ENCODE measurements at places on chromosomes 1 and 21.

- no peak for DNase-seq
Measured at GRCh38 chr21:43270800-43271301, 102.0 kb downstream of the CRYAA start.

DNA sequence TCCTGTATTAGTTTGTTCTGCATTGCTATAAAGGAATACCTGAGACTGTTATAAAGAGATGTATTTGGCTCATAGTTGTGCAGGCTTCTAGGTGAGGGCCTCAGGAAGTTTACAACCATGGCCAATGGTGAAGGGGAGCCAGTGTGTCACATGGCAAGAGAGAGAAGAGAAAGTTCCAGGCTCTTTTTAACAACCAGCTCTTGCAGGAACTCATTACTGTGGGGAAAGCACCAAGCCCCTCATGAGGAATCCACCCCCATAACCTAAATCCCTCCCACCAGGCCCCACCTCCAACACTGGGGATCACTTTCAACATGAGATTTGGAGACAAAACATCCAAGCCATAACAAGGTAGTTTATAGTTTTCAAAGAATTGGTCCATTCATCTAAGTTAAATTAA lies 5.0 kb upstream of the MEAF6 start:
- no peak for DNase-seq

GRCh38 chr1:71422221-71422620 lies 341.4 kb upstream of the ZRANB2 start:
- DNase-seq, result no peak

DNA sequence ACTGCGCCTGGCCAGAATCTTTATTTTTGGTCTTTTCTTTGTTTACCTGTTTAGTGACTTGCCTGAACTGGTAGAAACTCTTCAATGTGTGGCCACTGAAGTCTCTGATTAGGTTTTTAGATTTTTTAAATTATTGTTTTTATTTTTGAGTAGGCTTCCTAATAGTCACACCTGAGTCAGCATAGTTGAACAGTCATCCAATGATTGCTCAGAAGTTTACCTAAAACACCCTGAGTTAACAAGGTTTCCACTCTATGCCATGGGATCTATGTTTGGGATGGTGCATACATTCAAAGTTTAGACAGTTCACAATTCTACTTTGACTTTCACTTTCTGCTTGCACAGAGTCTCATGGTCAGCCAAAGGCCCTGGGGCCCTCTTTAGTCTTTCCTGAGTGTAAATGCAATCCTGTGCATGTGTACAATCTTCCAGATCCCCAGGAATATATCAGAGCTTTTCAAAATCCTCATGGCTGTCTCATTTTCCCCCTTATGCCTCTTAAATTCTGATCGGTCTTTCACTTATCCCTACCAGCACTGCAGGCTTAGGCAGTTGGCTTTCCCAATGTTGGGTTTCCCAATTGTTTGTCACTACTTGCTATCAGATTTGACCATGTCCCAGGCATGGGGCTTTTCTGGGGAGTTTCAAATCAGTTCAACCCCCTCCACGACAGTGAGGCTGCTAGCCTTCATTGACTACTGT lies 114.4 kb upstream of the RAB3GAP2 start:
- DNase-seq, result no peak

DNA sequence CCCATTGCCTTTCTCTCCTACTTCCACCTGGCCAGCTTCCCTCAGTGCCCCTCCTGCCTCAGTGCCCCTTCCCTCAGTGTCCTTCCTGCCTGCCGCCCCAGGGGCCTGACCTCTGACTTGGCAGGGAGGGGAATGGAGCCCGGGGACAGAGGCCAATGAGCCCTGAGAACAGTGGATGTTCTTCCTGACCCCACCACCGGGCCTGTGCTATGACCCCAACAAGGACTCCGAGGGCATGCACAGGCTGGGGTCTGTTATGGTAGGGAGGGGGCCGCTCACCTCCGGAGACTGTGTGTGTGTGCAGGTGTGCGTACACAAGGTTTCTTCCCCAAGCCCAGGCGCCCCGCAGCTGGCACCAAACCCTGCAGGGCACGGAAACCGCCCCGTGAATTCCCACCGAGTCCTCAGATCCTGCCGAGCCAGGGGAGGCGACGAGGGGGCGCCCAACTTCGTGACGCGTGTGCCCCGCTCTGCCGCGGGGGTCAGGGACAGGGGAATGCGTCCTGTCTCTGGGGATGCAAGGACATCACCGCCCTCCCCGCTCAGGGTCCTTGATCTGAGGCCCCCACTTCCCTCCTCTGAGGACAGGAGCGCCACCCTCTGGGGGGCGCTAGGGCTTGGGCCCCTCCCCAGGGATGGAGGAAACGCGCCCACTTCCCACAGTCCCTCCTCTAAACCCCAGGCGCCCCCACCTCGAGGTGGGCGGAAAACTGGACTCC lies 766 bp downstream of the RAP1GAP start:
- no peak for DNase-seq

GRCh38 chr1:169765580-169766331 lies 29.0 kb downstream of the METTL18 start:
- no peak for DNase-seq
